Bronchus fibroblast of lung (primary cell): ENCODE measurements at places on chromosomes 5 and 9. TPM values are rescaled to one million over a fixed set of nuclear protein-coding genes. Genes with fewer than 3 reads are reported as not detected.

The ABCA1 gene
- total RNA-seq = 1.5 and 1.8 TPM in 2 replicates

The GLDC gene
- 0.30 and 0.34 TPM in 2 replicates for total RNA-seq

The COL15A1 gene
- total RNA-seq = 2.2 and 2.4 TPM in 2 replicates

The FCN1 gene
- not detected in 2 replicates for total RNA-seq

The MCIDAS gene
- total RNA-seq = not detected in 2 replicates

The DMRT3 gene
- total RNA-seq = not detected in 2 replicates

The PPP3R2 gene
- total RNA-seq = not detected in 2 replicates

The PKD2L2 gene
- not detected in 2 replicates for total RNA-seq

The CFAP90 gene
- total RNA-seq = 0.30 and 0.84 TPM in 2 replicates

The KIF20A gene
- total RNA-seq = 103 and 105 TPM in 2 replicates

The SPAAR gene
- total RNA-seq = 0.34 TPM in 1 of 2 replicates, not detected in the other

The GRM6 gene
- total RNA-seq = not detected in 2 replicates

The PCDHGB2 gene
- total RNA-seq = 0.50 and 0.59 TPM in 2 replicates

The GPR151 gene
- total RNA-seq = not detected in 2 replicates

The IL3 gene
- not detected in 2 replicates for total RNA-seq

The PCDH12 gene
- total RNA-seq = under 0.01 TPM in 1 of 2 replicates, not detected in the other

The TRAF2 gene
- 9.1 and 9.4 TPM in 2 replicates for total RNA-seq

The LCN12 gene
- not detected in 2 replicates for total RNA-seq

The GARIN3 gene
- total RNA-seq = not detected in 2 replicates

The PCDHGB7 gene
- 6.1 and 7.2 TPM in 2 replicates for total RNA-seq

The MZB1 gene
- not detected in 2 replicates for total RNA-seq

The HSD17B3 gene
- total RNA-seq = 0.30 TPM in 1 of 2 replicates, not detected in the other

The CCL21 gene
- total RNA-seq = not detected in 2 replicates

The LCN9 gene
- total RNA-seq = not detected in 2 replicates

The HMGCR gene
- 137 and 138 TPM in 2 replicates for total RNA-seq

The C9orf50 gene
- total RNA-seq = 0.50 TPM in 1 of 2 replicates, not detected in the other

The NR5A1 gene
- not detected in 2 replicates for total RNA-seq

The DNM1 gene
- 4.5 and 5.7 TPM in 2 replicates for total RNA-seq

The LCN1 gene
- not detected in 2 replicates for total RNA-seq

The MPDZ gene
- total RNA-seq = 13.1 and 14.5 TPM in 2 replicates

The C9orf153 gene
- total RNA-seq = not detected in 2 replicates

The GABRP gene
- total RNA-seq = not detected in 2 replicates

The ST8SIA4 gene
- total RNA-seq = 0.34 and 1.9 TPM in 2 replicates

The BSPRY gene
- not detected in 2 replicates for total RNA-seq

The TYRP1 gene
- not detected in 2 replicates for total RNA-seq

The LHX3 gene
- total RNA-seq = not detected in 2 replicates

The CTXN3 gene
- not detected in 2 replicates for total RNA-seq

The TLE1 gene
- 31.4 and 35.1 TPM in 2 replicates for total RNA-seq

The BRINP1 gene
- not detected in 2 replicates for total RNA-seq

The C9 gene
- total RNA-seq = not detected in 2 replicates

The TMEM215 gene
- not detected in 2 replicates for total RNA-seq

The OBP2B gene
- total RNA-seq = not detected in 2 replicates

The ZDHHC11B gene
- total RNA-seq = not detected in 2 replicates

The GALNT12 gene
- 5.5 TPM in 2 replicates for total RNA-seq

The GDA gene
- under 0.01 and 0.34 TPM in 2 replicates for total RNA-seq

The CCNG1 gene
- total RNA-seq = 155 and 182 TPM in 2 replicates

The PTPN3 gene
- total RNA-seq = 1.3 and 1.6 TPM in 2 replicates

The PCDHGC3 gene
- total RNA-seq = 39.3 and 42.2 TPM in 2 replicates

The PCDHGA2 gene
- 0.50 and 0.59 TPM in 2 replicates for total RNA-seq

The TRPM3 gene
- under 0.01 TPM in 1 of 2 replicates, not detected in the other for total RNA-seq

The AMBP gene
- not detected in 2 replicates for total RNA-seq

The ENHO gene
- not detected in 2 replicates for total RNA-seq

The DOLPP1 gene
- 13.4 and 13.8 TPM in 2 replicates for total RNA-seq

The ZBED3 gene
- total RNA-seq = 1.5 and 2.2 TPM in 2 replicates

The FOXI1 gene
- total RNA-seq = not detected in 2 replicates
